DMS79 (cell line): ENCODE measurements at places on chromosomes 16 and 17.

- DNase-seq: no peak
Measured at GRCh38 chr17:58755269-58755576, 431 bp upstream of the PPM1E start.

GRCh38 chr16:83253521-83253920, 554.3 kb upstream of the HSBP1 start:
- DNase-seq: no peak

- DNase-seq: no peak
Measured at GRCh38 chr17:45789874-45790273, 5.8 kb downstream of the CRHR1 start.

GRCh38 chr16:14015033-14015432, 56.1 kb upstream of the MRTFB start:
- no peak for DNase-seq

GRCh38 chr17:56919717-56920116, 5.9 kb upstream of the TRIM25 start:
- DNase-seq: no peak

GRCh38 chr16:50945171-50945570, 203.3 kb downstream of the CYLD start:
- no peak for DNase-seq

DNA sequence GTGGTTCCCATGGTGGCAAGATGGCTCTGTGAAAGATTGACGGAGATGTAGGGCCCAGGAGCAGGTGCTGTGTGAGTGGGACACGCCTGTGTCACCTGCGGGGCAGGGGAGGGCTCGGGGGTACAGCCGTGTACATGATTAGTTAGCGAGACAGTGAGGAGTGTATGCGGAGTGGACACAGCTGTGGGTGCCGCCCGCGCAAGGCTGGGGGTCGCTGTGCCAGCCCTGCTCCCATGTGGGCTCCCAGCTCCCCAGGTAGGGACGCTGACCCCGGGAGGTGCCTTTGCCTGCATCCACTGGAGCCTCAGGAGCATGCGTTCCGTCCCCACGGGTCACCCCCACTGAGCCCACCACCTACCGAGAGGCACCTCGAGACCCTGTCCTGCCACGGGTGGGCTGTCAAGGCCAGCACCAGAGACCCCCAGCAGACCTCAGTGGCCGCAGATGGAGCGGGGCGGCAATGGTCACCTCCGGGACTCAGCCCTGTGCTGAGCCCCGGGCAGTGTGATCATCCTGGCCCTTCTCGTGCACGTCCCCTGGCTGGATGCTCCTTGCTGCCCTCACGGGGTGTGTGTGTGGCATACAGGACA, 7.4 kb downstream of the CAPN15 start:
- DNase-seq: no peak

DNA sequence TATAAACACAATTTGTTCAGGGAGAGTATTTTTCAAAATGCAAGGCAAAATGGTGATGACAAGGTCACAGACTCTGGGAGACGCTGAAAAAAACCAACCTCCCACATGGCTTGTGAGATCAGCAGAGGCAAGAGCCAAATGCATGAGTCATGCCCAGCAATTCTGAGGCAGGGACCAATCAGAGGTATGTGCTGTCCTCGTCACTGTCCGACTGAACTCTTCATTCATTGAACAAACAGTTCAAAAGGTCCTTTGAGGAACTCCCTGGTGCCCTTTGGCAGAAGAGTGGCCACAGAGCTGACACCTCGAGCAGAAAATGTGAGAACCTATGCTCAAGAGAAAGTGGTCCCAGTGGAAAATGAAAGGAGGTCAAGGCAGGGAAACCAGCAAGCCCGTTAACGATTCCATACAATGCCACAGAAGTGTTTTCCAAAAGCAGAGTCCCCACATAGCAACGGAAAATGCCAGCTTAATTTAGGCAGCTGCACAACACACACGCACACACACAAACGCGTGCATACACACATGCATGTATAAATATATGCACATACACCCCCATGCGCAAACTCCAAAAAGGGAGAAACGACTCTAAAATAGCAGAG, 50.9 kb downstream of the CDH11 start:
- no peak for DNase-seq

- DNase-seq: no peak
Measured at GRCh38 chr17:17180741-17181525, 25.2 kb downstream of the PLD6 start.

DNA sequence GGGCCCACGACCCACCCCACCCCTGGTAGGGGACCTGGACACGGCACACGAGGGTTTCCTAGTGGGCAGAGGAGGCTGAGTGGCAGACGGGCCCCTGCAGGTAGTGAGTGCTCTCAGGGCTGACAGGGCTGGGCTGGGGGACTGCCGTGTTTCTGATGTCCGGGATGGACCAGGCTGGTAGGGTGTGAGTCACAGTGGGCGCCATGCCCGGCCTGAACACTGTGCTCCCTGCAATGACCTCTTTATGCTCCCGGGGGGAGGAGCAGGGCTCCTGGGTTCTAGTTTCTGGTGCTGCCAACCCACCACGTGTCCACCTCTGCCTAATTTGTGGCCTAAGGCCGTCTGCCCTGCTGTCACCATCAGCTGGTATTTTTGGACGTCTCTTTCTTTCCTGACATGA, 26.3 kb downstream of the ARHGAP23 start:
- DNase-seq: no peak

- DNase-seq: no peak
Measured at GRCh38 chr17:7502987-7503386, 18.8 kb downstream of the POLR2A start.

- no peak for DNase-seq
Measured at GRCh38 chr17:27762527-27763305, 37.6 kb downstream of the NOS2 start.

- DNase-seq: no peak
Measured at GRCh38 chr17:13070732-13071131, 52.9 kb upstream of the ELAC2 start.

- no peak for DNase-seq
Measured at GRCh38 chr17:81681672-81682071, 1.9 kb downstream of the ARL16 start.

DNA sequence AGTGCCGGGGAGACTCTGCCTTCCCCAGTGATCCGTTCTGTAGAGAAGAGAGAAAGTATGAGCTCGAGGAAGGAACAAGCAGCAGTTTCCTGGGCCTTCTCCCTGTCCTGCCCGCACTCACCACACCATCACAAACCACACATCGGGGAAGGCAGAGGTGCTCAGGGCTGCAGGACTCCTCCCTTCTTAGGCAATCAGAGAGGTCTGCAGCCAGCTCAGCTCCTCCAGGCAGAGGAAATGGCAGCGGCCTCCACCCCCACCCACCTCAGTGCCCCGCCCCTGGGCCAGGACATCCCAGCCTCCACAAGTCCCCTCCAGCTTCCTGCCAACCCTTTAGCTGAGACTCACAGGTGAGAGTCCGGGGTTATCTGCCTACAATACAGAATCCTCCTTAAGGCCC, 2.0 kb downstream of the ZNF319 start:
- DNase-seq: no peak

GRCh38 chr17:30278032-30278431, 13.7 kb downstream of the BLMH start:
- DNase-seq: no peak

DNA sequence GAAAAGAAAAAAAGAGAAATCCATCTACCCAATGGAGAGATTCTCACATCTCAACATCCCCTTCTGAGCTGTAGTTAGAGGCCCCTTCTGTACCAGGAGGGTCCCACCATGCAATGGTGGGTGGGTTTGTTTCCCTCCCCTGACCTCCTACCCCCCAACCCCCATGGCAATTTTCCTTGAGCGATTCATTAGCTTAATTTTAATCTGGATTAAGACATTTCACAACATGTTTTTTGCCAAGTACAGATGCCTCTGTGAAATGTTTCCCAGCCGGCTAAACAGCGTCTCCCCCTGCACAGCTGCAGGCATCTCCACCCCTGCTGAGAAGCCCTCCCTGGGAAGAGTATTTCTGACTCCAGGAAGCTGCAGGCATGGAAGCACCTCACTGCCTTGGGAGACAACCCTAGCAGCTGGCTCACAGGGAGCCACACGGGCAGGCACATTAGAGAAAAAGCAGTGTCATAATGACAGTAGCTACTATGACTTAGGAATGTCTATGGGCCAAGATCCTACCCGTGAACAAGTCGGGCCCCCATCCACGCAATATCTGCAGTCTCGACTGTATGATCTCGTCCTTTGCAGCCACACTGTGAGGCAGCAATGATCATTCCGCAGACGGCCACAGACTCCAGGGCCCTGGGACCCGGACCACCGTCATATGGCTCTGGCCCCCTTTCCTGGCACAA, 117.3 kb downstream of the ADCY9 start:
- DNase-seq: no peak

GRCh38 chr16:54253118-54253517, 33.5 kb downstream of the IRX3 start:
- DNase-seq: no peak

GRCh38 chr16:53511084-53511402, 8.0 kb upstream of the AKTIP start:
- no peak for DNase-seq

GRCh38 chr17:74369221-74369620, 1.9 kb downstream of the GPR142 start:
- no peak for DNase-seq

GRCh38 chr17:71335212-71335611, 785.6 kb upstream of the SOX9 start:
- no peak for DNase-seq

- DNase-seq: no peak
Measured at GRCh38 chr16:14415291-14415690, 214.8 kb downstream of the PARN start.

GRCh38 chr17:59791603-59792457, 84.4 kb downstream of the VMP1 start:
- no peak for DNase-seq

GRCh38 chr16:769184-769784, 8.8 kb downstream of the MSLN start:
- DNase-seq: no peak
